8988T (cell line): ENCODE measurements at places on chromosomes 3 and 15.

GRCh38 chr3:12194669-12195161, 36.0 kb upstream of the TIMP4 start:
- peak; percentile 34 for DNase-seq

- DNase-seq = peak; percentile 17
Measured at GRCh38 chr15:74839526-74840395, 3.2 kb downstream of the ULK3 start.

DNA sequence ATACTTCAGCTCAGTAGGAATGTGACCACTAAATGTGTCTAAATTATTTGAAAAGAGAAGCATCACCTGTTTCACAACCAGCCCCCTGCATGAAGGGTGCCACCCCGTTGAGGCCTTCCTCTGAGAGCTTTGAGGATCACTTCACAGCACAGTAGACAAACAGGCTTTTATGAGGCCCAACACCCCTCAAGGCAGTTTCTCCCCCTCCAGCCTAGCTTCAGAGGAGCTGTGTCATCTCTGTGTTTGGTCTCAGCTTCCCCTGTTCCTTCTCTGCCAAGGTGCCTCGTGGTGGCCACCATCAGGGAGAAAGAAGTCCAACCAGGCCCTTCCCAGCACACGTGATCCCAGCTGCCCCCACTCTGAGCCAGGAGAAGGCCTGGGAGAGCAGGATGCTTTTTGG, 21.6 kb upstream of the DUSP7 start:
- DNase-seq = no peak

- DNase-seq = no peak
Measured at GRCh38 chr15:50149090-50149489, 30.1 kb upstream of the ATP8B4 start.

DNA sequence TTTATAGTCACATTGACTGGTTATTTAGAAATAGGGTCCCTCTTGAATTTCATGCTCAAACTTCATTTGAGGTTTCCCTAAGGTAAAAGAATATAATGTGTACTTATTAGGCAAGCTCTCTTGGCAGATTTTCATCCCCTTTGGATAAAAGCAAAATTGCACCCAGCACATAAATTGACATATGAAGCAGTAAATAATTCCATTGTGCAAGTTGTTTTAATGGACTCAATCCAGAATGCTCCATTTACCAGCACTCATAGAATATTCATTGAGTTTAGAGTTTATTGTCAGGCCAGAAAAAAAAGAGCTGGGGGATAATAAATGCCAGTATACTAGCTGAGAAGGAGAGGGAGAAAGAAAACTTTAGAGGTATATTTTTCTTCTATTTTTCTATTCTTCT, 136.8 kb downstream of the TPRG1 start:
- DNase-seq = no peak

DNA sequence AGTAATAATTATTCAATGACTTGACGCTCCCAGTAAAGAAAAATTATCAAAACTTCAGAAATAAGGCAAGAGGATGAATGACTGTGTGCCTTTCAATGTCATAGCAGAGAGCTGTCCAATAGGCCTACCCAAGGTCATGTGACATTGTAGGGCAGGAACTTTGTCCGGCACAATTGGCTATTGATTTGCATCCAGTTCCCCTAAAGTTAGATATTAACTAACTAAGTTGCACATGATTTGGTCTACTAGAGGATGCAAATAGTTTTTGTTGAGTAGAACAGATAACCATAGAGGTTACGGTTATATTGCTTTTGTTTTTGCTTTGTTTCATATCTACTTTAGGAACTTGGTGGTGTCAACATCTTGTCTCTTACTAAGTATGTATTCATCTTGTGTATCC, 127.9 kb upstream of the PFN2 start:
- no peak for DNase-seq

DNA sequence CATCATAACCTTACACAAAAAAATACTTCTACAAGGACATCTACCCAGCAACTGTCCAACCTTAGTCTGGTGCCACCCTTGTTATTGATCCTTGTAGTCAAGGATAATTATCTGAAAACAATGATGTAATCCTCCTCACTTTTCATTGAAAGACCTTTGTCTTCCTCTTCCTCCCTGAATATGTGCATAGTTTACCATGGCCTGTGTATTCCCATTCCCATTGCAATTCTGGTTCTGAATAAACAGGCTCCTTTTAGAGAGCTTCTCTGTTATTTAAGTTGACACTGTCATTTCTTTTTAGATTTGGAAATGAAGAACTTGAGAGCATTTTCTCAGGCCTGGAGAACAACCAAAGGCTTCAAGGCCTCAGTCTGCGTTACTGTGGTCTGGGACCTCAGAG, 53.3 kb upstream of the RNF7 start:
- no peak for DNase-seq

DNA sequence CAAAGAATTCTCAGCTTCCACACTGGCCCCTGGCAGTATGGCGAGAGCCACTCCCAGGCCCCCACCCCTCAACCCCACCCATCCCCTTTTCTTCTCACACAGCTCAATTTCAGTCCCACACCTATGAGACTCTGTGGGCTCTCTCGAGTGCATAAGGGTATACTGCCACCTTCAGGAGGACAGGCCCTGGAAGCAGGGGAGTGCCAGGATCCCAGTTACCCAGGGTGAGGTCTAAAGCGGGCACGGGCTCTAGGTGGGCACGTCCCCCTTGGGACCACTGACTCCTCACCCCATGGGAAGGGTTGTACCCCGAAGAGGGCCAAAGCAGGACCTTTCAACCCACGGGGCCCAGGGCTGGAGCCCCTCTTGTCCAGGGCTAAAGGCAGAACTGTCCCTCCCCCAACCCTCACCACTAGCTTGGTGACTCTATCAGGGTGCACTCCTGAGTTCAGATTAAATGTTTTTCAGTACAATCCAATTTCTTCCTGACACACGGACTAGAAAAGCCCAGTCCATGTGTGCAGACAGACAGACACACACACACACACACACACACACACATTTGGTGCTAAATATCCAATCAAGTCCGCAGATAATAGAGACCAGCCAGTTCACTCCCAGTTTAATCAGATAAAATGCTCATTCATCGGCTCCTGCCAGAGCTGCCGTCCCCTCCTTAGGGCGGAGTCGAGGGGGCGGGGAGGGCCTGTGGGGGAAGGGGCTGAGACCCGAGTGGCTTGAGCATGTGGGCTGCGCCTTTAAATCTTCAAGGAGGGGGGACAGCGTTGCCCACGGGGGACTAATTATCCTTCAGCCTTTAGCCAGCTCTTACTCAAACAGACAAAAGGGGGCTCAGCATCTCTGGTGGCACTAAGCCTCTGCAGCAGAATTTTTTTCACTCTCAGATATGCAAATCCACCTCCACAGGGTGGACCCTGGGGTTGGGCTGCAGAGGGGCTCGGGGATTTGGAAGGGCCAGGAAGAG, 59.3 kb downstream of the CYP11A1 start:
- peak; percentile 85 for DNase-seq

- no peak for DNase-seq
Measured at GRCh38 chr3:150393745-150394144, 14.4 kb upstream of the TSC22D2 start.

GRCh38 chr3:71062952-71063772, 520.4 kb downstream of the FOXP1 start:
- no peak for DNase-seq

DNA sequence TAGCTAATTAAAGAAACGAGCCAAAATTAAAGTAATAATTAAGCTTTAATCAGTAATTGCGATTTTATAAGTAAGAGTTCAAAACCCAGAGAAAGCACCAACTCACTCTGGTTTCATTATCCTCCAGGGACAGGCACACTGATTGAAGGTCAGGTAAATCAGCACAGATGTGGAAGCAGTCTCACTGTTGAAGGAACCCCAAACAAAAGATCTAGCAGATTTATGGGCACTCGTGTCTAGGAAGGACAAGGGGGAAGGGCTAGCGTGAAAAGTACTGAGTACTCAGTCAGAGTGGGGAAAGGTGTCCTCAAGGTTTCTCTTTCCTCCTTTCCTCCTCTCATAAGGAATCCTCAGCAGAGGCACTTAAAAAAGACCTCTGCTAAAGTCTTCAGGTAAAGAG, 320.1 kb downstream of the PYDC2 start:
- no peak for DNase-seq

GRCh38 chr3:197327701-197328100, 29.3 kb upstream of the DLG1 start:
- no peak for DNase-seq

- DNase-seq = no peak
Measured at GRCh38 chr15:59835776-59836175, 146.7 kb upstream of the BNIP2 start.

DNA sequence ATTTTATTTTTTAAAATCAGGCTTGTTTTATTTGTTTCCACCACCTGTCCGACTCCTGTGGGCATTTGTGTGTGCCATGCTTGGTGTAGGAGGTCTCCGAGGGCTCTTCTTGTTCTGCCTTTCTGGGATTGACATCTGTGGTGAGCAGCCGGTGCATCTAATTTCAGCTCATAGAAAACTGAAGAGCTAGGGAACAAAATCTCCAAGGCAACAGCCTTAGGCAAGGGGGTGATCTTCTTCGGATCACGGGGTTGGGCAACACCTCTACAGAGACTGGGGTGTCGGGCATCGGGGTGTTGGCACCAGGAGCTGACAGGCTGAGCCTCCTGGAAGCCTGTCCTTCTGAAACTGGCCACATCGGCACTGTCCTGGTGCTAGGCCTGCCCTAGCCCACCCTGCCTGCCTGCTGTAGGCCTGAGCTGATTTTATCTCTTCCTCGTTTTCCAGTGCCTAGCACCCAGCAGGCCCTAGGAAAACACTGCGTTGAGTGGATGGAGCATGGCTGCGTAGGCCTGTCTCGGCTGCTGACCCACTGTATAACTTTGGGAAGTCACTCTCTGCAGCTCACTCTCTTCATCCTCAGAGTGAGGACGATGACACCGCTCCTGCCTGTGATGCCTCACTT, 10.3 kb downstream of the CHCHD6 start:
- DNase-seq = no peak

DNA sequence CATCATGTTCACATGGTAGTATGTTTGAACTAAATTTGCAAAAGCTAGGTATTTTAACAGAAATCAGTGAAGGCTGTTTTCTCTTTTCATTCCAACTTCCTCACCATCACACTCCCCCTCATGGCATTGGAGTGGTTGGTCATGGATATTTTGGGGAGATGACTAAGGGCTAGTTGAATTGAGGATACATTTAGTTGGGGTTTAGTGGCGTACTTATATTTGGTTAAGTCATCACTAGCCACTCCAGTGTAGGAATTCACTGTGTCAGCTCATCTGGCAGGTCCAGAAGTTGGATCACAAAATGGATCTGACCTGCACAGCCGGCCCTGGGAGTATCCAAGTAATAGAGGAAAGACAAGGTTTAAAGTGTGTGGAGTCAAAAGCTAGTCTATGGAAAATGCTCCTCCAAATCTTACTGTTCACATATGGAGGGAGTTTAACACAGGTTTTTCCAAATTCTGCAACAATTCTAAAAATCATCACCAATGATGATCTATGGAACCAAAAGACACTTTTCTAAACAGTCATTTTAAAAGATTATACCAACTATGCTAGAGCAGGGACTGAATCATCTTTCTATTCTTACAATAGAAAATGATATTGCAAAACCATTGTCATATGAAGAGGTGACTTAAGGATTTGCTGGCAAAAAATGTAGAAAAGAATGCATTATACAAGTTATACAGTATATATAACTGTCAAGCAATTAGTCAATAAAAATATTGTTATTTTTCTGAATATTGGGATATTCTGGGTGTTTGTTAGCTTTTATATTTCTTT, 247.8 kb upstream of the PEX5L start:
- DNase-seq = no peak

DNA sequence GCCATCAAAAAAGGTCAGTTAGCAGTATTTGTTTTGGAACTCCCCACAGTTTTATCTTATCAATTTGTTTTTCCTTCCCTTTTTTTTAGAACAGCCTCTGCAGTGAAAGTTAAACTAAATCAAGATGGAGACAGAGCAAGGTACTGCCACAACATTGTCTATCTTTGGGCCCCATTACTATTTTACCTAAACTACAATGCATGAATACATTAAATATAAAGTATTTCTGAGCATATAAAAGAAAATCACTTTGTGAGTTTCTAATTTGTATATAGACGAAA, 139.5 kb downstream of the MEIS2 start:
- DNase-seq = no peak

DNA sequence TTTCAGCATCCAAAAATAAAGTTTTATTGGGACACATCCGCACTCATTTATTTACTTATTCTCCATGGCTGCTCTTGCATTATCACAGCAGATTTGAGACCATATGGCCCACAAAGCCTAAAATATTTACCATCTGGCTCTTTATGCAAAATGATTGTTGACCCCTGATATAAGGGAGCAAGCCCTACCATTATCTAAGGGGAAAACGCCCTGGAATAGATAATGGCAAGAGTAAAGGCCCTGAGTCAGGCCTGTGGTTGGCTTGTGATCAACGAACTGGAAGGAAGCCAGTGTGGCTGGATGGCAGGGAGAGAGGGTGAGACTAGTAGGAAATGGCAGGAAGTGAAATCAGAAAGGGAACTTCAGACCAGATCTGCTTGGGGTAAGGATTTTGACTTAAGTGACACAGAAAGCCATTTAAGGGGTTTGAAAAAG, 24.6 kb upstream of the DMXL2 start:
- DNase-seq = no peak

- no peak for DNase-seq
Measured at GRCh38 chr15:74897300-74897701, 7.5 kb downstream of the MPI start.

- peak; percentile 57 for DNase-seq
Measured at GRCh38 chr3:15064299-15064834, 748 bp downstream of the MRPS25 start.

GRCh38 chr3:82496890-82497560, 735.6 kb upstream of the GBE1 start:
- DNase-seq = no peak

- no peak for DNase-seq
Measured at GRCh38 chr3:156449710-156450574, 105.0 kb downstream of the SSR3 start.

DNA sequence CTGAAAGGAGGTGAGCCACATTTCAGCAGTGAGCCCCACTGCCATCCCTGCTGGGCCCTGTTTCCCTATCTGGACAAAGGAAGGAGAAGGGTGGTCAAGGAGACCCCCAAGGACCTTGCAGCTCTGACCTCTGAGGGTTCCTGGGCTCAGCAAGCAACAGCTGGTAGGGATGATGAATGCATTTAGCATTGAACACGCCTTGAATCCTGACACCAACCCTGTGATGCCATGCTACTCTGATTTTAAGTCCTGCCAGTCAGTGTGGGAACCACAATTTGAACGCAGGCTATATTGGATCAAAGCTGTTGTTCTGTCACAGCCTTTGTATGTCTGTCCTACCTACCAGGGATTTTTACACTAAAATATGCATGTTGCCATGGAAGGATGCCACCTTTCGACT, 6.5 kb downstream of the MPI start:
- DNase-seq = no peak
